ENCODE measurements at places on chromosomes 5 and 9.

- DNase-seq = no peak
Measured at GRCh38 chr5:122311497-122311960, 508 bp upstream of the SNCAIP start.

DNA sequence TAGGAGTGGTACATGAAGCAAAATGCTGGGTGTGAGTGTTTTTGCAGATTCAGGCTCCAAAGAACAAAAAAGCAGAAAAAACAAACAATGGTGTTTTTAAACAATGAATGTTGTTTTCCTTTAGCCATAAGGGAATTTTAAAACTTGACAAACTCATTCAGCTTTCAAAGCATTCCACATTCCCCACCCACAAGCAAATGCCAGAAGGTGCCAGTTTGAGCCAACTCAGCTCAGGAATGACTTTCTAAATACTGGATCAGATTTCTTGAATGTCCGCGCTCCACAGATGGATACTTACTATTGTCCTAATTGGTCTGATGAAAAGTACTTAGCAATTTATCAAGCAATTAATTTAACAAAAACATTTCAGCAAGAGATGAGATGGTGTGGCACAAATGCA, 12.9 kb upstream of the MOB3B start:
- no peak for DNase-seq

DNA sequence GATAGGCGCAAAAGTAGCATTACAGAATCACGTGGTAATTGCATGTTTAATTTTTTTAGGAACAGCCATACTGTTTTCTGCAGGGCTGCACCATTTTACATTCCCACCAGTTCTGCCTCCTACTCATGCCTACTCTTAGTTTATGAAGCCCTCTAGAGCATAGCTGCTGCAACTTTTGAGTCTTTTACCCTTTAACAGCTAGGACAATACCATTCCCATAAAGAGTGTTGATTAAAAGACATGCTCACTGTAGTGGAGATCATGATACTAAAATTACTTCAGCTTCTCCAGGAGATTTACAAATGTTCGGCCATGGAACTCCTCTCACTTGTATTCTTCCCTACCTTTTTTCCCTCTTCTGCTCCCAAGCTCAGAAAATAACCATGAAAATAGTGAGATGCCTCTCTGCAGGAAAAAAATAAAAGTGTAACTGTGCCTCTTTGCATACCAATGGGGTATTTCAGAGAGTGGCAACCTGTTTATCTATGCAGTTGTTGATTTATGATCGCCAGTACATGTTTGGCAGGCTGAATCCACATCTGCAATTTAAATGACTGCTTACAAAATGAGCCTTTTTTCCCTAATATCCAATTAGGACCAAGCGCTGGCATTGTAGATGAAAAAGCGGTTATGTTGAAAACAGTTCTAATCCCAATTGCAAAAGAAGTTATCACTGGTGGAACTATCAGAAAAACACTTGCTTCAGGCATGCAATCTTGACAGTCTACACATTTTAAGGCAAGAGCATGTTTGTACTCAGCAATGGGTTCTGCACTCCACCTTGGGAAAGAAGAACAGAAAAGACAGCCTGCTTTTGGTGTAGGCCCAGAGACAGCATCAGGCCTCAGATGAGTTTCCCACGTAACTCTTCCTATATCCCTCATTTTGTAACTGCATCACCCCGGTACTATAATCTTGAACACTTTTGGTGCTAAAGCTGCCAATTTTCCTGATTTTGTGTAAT, 131.1 kb downstream of the ADAMTSL1 start:
- DNase-seq = no peak

- no peak for DNase-seq
Measured at GRCh38 chr5:36688722-36689121, 82.3 kb downstream of the SLC1A3 start.

DNA sequence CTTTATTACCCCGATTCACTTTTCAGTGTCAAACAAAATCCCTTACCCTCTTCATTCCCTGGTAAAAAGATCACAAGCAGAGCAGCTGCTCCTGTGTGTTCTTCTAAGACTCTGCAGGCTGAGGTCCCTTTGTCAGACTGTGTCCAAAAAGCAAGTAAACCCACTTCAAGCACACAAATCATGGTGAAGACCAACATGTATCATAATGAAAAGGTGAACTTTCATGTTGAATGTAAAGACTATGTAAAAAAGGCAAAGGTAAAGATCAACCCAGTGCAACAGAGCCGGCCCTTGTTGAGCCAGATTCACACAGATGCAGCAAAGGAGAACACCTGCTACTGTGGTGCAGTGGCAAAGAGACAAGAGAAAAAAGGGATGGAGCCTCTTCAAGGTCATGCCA, 34.5 kb downstream of the CREBRF start:
- DNase-seq = no peak

GRCh38 chr9:137000177-137000930, 4.0 kb upstream of the CLIC3 start:
- DNase-seq = peak; percentile 25

All from HS-5 (cell line).